CD4-positive, alpha-beta T cell treated with Interleukin-17A for 1 hour (primary cell): ENCODE measurements at places on chromosomes 1 and 21.

DNA sequence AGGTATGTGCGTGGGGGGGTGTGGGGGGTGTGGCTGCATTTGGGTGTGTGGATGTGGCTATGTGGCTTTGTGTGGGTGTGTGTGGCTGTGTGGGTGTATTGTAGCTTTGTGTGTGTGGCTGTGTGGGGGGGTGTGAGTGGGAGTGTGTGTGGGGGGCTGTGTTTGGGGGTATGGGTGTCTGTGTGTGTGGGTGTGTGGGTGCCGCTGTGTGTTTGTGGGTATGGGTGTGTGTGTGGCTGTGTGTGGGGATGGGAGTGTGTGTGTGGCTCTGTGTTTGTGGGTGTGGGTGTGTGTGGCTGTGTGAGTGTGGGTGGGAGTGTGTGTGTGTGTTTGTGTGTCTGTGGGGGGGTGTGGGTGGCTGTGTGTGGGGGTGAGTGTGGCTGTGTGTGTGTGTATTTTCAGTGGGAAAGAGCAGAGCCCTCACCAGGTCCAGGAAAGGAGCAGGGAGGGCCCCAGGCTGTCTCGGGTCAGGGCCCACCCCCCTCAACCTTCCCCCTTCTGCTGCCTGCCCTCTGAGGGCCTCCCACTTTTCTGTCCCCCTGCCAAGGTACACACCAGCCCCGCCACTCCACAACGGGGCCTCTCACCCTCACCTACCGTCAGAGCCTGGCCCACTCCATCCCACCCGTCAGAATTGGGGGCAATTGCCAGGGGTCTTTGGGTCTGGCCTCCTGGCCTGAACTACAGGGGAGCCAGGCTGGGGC is 1.9 kb upstream of the COL8A2 start:
- DNase-seq = no peak

- peak; percentile 96 for DNase-seq
These were observed at the start of gene ATAD3A for GRCh38 chr1:1511533-1512285. Gene ATAD3A (plus strand): TSS chr1:1512162. CDS start chr1:1512269, 107 bp downstream.

DNA sequence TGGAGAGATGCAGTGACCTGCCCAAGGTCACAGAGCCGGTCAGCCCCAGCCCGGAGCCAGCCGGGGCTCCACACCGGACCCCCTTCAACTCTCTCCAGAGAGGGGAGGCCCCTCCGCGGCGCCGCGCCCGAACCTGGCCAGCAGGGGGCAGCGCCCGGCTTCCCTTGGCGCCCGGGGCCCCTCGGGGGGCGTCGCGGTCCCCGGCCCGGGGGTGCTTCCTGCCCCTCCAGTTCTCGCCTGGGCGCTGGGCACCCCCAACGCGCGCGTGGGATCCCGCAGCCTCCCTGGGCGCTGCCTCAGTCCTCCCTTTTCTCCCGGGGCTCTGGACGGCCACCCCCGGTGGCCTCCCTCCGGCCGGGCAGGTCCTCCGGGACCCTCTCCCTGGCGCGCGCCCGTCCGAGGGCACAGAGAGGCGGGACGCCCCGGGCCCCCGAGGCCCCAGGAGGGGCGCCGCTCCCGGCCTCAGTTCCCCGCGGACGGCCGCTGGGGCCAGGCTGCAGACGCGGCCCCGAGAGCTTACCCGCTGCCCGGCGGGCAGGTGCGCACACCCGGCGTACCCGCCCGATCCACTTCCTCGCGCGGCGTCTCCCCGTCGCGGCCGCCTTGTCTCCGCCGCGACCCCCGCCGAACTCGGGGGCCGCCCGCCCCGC is 406 bp downstream of the HTR1D start:
- peak; percentile 5 for DNase-seq

- no peak for DNase-seq
These were observed 34.5 kb downstream of the TYW3 start for GRCh38 chr1:74767490-74767889.

GRCh38 chr1:168921629-168922028 is 184.9 kb upstream of the ATP1B1 start:
- no peak for DNase-seq

GRCh38 chr1:172756024-172756423 is 97.1 kb downstream of the FASLG start:
- no peak for DNase-seq

GRCh38 chr1:93339171-93339697 is 6.5 kb upstream of the DR1 start:
- DNase-seq = no peak

- DNase-seq = no peak
These were observed 487.0 kb downstream of the DPYD start for GRCh38 chr1:97433824-97434177.

DNA sequence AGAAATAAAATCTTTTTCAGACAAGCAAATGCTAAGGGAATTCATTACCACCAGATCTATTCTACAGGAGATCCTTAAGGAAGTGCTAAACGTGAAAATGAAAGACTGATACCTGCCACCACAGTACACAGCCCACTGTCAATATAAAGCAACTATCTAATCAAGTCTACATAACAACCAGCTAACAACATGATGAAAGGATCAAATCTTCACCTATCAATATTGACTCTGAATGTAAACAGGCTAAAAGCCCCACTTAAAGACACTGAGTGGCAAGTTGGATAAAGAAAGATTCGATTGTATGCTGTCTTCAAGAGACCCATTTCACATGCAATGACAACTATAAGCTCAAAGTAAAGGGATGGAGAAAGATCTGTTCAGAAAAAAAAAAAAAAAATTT is 492.4 kb downstream of the COL11A1 start:
- DNase-seq = no peak

DNA sequence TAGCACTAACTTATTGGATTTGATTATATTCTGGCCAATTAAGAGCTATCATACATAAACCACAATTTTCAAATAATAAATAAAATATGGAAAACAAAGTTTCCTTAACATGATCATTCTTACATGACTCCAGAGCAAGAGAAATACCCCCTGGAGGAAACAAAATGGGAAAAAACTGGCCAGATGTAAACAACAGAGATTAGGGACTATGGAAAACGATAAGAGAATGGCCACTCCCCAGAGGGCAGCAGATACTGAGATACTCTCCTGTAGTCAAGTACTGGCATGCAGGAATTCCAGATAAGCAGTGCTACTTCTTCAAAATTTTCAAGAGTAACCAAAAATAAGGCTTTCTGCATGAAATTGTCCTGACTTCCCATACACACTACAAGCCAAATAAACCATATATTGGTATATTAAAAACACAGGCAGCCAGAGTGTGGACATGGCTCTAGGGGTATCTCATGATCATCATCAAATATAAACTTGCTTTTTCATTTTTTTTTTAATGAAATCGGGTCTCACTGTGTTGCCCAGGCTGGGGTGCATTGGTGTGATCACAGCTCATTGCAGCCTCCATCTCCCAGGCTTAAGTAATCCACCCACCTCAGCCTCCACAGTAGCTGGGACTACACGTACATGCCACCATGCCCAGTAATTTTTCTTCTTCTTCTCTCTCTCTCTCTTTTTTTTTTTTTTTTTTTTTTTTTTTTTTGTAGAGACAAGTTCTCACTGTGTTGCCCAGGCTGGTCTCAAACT is 118.5 kb downstream of the EIF4G3 start:
- DNase-seq = no peak

GRCh38 chr1:225863167-225863566 is 19.0 kb downstream of the TMEM63A start:
- no peak for DNase-seq

DNA sequence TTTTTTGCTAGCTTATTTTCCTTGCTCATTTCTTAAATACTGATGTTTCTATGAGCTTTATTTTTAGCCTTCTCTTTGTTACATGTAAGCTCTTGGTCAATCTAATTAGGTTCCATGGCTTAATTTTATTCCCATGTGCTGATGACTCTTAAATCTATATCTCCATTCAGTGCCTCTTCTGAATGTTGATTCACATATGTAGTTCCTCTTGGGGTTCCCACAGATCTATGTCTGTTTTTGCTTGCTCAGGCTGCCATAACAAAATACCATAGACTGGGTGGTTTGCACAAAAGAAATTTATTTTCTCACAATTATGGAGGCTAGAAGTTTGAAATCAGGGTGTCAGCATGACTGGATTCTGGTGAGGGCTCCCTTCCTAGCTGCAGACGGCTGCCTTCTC is 58.3 kb upstream of the PLA2G4A start:
- no peak for DNase-seq

DNA sequence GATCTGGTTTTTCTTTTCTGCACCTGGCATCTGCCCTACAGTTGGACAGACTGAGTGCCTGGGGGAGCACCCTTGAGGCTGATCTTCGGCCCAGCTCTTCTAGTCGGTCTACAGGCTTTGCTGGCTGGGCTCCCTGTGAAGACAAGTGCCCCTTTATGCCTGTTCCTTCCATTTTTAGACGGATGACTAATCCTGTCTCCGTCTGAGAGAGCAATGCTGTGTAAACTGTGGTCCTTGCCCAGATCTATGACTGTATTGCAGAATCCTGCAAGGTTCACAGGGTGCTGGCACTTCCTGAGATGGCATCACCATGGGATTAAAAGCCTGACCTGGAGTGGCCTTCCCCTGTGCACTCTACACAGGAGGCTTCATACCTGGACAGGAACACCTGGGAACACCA is 47.6 kb upstream of the SAMD13 start:
- no peak for DNase-seq

DNA sequence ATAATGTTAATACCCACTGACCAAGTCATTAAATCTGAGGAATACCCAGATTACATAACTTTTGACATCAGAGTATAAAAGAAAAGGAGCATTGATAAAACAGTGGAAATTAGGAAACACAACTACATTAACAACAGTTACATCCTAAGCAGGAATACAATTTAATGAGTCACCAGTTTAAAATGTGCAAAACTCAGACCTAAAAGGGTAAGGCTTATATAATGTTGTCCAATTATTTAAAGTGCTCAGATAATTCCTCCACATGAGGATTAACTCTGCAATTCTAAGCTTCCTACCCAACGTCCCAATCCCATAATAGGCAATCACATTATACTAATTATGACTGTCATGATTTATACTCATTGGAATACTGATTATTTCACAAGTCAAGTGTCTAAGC is 50.5 kb downstream of the ABL2 start:
- no peak for DNase-seq

DNA sequence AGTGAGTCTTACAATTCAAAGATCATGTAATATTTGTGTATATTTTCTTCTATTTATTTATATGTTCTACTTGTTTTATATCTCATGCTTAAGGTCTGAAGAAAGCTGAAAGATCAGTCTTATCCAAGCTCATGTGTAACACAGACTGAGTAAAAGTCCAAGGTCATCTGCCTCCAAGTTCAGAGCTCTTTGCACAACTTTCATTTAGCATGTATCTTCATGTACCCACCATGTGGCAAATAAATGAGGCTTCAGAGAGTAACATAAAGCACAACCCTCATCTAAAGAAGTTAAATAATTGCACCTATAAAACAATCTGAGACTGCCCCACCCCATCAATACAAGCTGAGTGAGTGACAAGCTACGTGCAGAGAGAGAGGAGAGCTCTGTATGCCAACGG is 38.5 kb upstream of the PRDX6 start:
- no peak for DNase-seq

DNA sequence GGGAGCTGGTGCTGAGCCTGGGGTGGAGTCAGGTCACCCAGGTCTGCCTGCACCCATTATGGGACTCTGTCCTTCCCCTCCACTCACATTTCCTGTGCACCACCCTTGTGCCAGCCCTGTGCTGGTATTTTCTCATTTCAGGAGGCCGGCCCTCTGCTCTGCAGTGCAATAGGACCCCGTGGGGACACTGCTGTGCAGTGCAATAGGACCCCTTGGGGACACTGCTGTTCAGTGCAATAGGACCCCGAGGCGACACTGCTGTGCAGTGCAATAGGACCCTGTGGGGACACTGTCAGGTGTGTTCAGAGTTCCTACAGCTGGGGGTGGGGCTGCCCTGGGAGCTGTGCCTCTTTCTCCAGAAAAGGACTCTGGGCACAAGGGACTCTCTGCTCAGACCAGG is 36.2 kb upstream of the DMBX1 start:
- no peak for DNase-seq

- no peak for DNase-seq
These were observed 4.9 kb downstream of the GBP1 start for GRCh38 chr1:89060091-89060490.

GRCh38 chr1:223712850-223713474 is 623 bp downstream of the CAPN2 start:
- DNase-seq = peak; percentile 49

DNA sequence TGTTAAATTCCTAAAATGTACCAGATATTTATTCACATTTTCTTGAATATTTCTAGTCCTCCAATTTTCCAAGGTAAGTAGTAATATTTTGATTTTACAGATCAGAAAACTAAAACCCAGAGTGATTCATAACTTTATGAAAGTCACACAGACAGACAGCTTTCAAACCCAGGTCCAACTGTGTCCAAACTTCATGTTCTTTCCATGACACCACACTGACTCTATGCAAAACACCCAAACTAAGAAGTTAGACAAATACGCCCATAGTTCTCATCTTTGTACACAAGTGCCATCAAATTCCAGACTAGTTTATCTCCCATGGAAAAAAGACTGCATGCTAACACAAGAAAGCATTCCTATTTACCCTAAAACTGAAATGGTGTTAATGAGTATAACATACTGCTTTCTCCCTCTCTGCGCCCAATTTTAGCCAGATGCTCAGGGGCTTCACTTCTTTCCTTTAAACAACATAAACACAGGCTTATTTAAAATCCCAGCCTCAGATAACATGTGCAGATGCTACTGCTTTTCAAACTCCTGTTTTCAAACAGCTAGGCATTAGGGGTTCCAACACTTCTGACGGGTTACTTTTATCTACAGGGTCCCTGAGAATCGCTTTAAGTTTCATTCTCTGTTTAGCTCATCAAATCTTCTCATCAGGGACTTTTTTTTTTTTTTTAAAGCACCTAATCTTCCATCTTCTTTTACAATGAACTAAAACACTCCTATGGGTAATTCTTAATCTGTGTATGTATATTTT is 44.6 kb downstream of the WASF2 start:
- no peak for DNase-seq

- DNase-seq = peak; percentile 50
These were observed 898 bp upstream of the TMEM200B start for GRCh38 chr1:29124366-29125236.

- DNase-seq = no peak
These were observed 59.2 kb downstream of the LYPLAL1 start for GRCh38 chr1:219232890-219233289.

- DNase-seq = no peak
These were observed 4.7 kb downstream of the RGS8 start for GRCh38 chr1:182679684-182680083.

DNA sequence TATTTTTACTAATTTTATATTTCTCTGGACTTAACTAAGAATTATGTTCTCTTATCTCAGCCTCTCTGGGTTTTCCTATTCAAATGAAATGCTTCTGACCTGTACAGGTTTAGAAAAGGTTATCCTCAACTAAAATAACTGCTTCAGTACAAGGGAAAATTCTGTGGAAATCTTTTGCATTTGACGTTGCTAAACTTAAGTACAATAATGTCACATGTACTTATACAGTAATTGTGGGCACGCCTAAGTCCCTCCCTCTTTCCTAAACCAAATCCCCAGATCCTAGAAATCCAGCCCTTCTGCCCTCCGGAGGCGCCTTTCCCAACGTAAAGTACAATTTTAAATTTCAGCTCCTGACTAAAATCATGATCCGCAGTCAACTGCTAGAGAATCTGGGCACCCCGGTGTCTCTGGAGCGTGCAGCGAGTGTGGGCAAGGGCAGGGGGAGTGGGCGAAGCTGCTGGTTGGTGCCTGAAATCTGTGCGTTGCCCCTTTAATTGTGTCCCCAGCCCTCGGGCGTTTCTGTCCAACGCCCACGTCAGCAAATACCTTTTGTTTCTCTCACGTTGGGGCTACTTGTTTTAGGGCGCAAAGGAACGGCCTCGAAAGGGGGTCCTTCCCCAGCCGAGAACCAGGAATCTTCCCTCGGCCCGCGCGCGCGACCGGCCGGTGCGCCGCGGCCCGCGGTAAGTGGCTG is at the start of gene ZBTB8A:
Gene ZBTB8A, plus strand, starts transcription at position 541 of the 697 bp plus-strand sequence. CDS start 53,505 bp downstream, outside the sequence.
- DNase-seq = no peak

- DNase-seq = no peak
These were observed 1.2 kb downstream of the SNAPIN start for GRCh38 chr1:153659656-153660055.
